ENCODE measurements at places on chromosomes 12 and 14. TPM values are rescaled to one million over a fixed set of nuclear protein-coding genes. Genes with fewer than 3 reads are reported as not detected.

The CDKN1B gene
- polyA plus RNA-seq = 21.9 TPM

The DLGAP5 gene
- polyA plus RNA-seq = 42.1 TPM

The RIC8B gene
- 3.2 TPM for polyA plus RNA-seq

The ARHGAP9 gene
- 10.2 TPM for polyA plus RNA-seq

The BATF gene
- 1.3 TPM for polyA plus RNA-seq

The COX8C gene
- not detected for polyA plus RNA-seq

The CD27 gene
- not detected for polyA plus RNA-seq

The SYNE3 gene
- 1.7 TPM for polyA plus RNA-seq

The GYS2 gene
- not detected for polyA plus RNA-seq

The BCL11B gene
- polyA plus RNA-seq = not detected

The RABGGTA gene
- 15.5 TPM for polyA plus RNA-seq

The CCDC197 gene
- polyA plus RNA-seq = not detected

The ASCL1 gene
- 0.09 TPM for polyA plus RNA-seq

The LYZ gene
- 27.2 TPM for polyA plus RNA-seq

The GLIPR1L2 gene
- not detected for polyA plus RNA-seq

The OAS2 gene
- not detected for polyA plus RNA-seq

The NPAS3 gene
- polyA plus RNA-seq = 0.04 TPM

The GNS gene
- polyA plus RNA-seq = 10.2 TPM

The SLC41A2 gene
- 0.09 TPM for polyA plus RNA-seq

Measured in K562 (cell line).